ENCODE measurements at places on chromosomes 7 and 10. TPM values are rescaled to one million over a fixed set of nuclear protein-coding genes. Genes with fewer than 3 reads are reported as not detected.

STAG3 gene
- not detected for total RNA-seq

AKR1C8 gene
- not detected for total RNA-seq

MNX1 gene
- total RNA-seq = not detected

DTX2 gene
- total RNA-seq = 78.3 TPM

LBX1 gene
- not detected for total RNA-seq

TCAF2 gene
- 9.1 TPM for total RNA-seq

NKX2-3 gene
- total RNA-seq = not detected

EPHB6 gene
- total RNA-seq = 68.3 TPM
